Myocyte (in vitro differentiated cells): ENCODE measurements at places on chromosomes 2 and 18. TPM values are rescaled to one million over a fixed set of nuclear protein-coding genes. Genes with fewer than 3 reads are reported as not detected.
A peak's percentile ranks its signal among the peaks of the same experiment; 100 is the strongest.

TUBA3D gene
- total RNA-seq = not detected in 2 replicates

DLGAP1 gene
- total RNA-seq = 0.75 and 1.4 TPM in 2 replicates

REEP1 gene
- total RNA-seq = 67.8 and 90.1 TPM in 2 replicates

C2orf78 gene
- total RNA-seq = not detected in 2 replicates

MAB21L4 gene
- not detected in 2 replicates for total RNA-seq

FIGN gene
- 7.9 and 8.6 TPM in 2 replicates for total RNA-seq

KATNAL2 gene
- 10.4 and 13.9 TPM in 2 replicates for total RNA-seq

HEATR5B gene
- 11.2 and 14.7 TPM in 2 replicates for total RNA-seq

DNA sequence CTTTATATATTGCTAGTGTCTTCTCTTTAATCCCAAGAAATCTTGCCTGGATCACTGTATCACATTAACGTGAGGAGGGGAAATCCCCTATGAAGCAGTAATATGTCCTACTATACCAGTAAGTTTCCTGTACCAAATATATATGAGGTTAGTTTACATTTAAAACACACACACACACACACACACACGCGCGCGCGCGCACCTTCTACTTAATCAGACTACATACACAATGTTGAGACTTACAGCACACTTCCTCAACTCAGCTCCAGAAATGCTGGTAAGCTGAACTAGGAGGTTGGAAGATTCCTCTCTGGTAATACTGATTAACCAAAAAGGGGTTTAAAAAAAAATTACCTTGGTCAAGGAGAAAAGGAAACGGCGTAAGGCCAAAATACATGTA is 49.3 kb downstream of the USP34 start:
- no peak for DNase-seq

DNA sequence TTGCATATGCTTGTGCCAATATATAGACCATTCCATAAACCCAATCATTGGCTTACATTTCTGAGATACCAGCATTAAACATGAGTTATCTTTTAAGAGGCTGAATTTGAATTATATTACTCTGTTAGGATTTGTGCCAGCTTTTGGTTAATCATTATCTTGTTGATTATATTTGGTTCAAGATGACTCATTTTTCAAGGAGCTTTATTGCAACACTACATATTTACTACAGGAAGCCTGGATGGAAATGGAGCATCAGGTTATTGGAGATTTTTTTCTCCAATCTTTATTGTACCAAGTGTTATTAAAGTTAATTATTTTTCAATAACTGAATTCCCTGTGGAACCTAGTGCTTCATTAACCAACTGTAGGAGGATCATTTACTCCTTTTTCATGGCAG is 26.4 kb downstream of the EML4 start:
- no peak for DNase-seq

GRCh38 chr18:29003194-29003593 is 826.3 kb upstream of the CDH2 start:
- DNase-seq = no peak

DNA sequence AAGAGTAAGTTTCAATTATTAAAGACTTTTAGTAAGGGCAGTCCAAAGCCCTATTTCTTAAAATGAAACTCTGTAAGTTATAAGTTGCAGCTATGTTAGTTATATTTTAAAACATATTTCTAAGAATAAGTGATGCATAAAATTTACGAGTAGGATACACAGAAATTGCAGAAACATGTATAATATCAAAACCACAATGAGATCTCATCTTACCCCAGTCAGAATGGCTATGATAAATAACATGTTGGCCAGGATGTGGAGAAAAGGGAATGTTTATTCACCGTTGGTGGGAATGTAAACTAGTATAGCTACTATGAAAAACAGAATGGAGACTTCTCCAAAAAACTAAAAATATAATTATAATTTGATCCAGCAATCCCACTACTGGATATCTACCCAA is 201.2 kb downstream of the CBLN2 start:
- DNase-seq = peak; percentile 24

- DNase-seq = no peak
These were observed 56.8 kb downstream of the COX7A2L start for GRCh38 chr2:42304059-42304713.

DNA sequence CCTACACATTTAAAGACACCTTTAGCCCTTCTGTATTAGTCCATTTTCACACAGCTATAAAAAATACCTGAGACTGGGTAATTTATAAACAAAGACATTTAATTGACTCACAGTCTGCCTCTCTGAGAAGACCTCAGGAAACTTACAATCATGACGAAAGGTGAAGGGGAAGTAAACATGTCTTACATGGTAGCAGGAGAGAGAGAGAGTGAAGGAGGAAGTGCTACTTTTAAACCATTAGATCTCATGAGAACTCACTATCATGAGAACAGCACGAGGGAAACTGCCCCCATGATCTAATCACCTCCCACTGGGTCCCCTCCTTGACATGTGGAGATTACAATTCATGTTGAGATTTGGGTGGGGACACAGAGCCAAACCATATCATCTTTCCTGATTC is 946.6 kb downstream of the SLC4A3 start:
- no peak for DNase-seq

DNA sequence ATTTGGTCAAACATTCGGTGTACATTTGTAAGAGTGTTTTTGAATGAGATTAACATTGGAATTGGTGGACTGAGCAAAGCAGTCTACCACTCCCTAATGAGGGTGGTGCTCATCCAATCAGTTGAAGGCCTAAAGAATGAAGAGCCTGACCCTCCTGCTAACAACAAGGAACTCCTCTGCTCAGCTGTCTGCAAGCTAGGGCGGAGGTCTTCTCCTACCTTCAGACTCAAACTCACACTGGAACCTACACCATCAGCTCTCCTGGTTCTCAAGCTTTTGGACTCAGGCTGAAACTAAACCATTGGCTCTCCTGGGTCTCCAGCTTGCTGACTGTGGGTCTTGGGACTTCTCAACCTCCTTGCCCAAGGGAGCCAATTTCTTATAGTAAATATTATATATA is 55.5 kb upstream of the NPAS2 start:
- DNase-seq = no peak

DNA sequence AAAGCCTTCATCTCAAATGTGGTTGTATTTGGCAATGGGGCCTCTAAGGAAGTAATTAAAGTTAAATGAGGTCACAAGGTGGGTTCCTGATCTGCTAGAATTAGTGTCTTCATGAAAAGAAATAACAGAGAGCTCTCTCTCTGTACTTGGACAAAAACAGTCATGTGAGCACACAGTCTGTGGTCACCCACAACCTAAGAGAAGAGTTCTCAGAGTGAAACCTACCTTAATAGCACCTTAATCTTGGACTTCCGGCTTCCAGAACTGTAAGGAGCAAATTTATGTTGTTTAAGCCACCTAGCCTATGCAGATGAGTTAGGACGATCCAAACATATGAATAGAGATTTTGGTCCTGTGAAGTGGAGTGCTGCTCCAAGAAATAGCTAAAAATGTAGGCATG is 758.9 kb downstream of the LRRTM4 start:
- DNase-seq = no peak

DNA sequence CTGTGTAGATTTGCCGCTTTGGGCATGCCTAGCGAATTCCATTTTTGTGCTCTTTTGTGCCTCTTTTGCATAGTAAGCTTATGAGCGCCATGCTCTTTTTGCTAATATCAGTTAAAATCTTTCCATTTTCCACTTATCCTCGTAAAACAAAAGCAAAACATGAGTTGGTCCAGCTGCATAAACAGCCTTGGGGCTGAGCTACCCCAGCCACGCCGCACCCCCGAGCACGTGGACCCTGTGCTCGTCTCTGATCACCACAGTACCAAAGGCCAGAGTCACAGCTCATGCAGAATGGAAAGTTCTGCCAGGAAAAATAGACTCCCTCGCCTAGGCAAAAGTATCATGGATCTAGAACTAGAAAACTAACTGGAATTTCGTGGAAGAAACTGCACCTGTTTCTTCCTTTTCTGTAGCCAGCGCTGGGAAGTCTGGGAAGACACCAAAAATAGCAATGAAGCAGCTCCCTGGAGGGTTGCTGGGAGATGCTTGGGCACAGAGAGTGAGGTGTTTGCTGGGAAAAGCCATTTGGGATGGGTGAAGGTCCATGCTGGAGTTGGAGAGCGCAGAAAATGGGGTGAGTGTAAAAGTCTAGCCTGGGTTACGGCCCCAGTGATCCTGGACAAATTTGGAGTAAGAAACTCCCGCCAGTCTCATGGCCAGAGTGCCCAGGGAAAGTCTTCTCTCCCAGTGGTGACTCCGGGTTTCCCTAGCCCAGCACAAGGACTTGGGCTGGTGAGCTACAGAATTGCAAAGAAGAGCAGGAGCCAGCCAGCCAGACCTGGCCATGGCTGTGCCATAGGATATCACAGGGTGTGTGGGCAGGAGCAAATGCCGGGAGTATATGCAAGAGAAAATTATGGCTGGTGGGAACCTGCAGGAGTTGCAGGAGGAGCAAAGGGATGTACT is 218.4 kb downstream of the GBX2 start:
- peak; percentile 64 for DNase-seq

DNA sequence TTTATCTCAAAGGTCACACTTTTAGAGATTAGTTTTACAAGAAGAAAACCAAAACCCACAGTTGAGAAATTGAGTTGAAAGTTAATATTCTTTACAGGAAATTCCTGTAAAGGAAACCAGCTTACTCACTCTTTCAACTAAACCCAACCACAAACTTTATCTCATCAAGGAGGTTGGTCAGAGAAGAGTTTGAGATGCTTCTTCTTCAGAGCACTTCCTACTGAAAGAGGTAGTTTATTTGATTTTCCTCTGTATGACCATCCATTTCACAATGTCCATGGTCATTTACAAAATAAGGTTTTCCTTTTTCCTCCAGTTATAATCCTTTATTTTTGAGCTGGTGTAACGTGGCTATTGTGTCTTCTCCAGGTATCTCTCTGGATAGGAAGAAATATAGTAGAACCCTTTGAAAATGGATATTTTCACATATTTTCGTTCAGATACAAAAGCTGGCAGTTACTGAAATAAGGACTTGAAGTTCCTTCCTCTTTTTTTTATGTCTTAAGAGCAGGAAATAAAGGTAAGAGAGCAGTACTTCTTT is 4.5 kb upstream of the IL18RAP start:
- DNase-seq = no peak

DNA sequence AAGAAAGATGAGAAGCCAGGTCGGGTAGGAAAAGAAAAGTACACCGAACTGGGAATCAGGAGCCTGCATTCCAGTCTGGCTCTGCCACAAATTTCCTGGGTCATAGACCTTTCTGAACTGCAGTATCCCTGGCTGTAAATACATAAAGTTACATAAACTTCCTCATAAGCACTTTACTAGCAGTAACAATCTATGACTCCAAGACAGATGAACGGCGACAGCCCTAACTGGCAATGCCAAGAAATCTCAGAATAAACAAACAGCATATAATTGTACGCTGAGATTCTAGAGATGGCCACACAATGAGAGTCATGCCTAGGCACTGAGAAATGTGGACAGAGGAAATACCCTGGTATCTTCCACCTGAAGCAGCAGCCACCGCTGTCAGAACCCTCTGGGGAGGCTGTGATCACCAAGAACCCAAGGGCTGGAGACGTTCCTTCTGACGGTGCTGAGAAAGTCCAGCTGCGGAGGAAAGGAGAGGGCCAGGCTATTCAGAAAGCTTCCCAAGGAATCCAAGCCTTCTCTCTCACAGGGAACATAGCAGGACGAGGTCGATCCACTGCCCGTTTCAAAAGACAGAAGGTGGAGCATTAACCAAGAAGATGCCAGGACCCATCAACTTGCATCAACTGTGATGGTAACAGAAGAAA is 89.3 kb upstream of the SLC66A3 start:
- DNase-seq = no peak

DNA sequence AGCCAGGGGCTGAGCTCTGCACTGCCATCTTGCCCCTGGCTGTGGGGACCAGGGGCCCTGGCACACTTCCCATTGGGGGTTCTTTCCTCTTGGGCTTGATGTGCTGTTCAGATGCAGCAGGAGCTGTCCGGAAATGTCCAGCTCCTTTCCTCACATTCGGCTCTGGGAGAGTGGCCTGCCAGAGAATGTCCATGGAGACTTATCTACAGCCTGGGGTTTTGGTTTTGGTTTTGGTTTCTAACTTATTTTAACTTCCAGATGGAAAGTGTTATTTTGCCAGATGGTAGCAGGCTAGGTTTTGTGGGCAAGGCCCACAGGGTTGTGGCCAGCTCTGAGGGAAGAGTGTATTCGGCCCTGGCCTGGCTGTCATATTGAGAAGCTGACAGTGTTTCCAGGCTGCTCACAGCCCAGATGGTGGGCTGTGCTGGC is 177.3 kb downstream of the ANKRD30B start:
- DNase-seq = peak; percentile 83

DNA sequence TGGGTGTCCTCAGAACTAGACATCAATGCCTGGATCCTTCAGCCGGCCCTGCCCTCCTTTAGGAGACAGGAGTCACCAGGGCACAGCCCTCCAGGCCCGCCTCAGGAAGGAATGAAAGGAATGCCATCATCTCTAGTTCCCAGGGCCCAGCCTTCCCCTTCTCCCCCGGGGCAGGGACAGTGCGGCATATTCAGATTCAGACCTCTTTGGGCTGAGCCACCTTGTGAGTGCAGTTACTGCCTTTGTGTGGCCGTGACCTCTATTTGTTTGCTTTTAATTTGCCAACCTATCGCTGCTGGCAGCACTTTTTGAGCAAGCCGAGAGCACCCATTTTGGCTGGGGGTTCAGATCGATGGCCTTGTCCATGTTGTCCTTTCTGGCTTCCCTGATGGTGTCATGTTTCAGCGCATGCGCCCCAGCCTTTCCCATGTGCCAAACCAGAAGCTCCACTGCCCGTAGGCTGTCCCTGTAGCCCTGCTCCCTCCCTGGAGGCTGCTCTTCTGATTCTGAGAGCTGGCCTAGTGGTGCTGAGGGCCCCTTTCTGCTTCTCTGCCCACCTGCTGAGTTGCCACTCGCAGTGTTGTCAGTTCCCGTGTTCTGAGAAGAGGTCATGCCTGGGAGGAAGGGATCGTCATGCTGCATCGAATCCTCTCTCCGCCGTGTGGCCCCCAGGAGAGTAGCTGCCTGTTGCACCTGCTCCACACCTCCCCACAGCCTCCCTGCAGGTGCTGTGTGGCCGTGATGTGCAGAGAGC is 10.9 kb downstream of the ANKRD23 start:
- DNase-seq = peak; percentile 87

DNA sequence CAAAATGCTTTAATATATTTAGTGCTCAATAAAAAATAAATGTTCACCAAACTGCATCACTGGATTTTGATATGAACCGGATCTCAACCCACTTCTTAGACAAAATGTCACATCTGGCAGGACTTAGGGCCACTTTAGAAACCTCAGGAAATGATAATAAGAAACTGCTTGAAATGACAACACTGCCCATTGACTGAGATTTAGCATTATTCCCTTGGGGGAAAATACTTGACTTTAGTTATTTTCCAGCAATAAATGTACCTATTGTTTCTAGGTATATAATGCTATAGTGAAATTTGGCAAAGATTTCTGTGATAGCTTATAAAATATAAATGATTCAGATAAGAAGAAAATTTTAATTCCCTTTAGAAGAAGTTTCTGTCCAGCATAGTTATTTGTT is 195.1 kb downstream of the ICOS start:
- no peak for DNase-seq
